ENCODE measurements at places on chromosomes 11 and 22.

DNA sequence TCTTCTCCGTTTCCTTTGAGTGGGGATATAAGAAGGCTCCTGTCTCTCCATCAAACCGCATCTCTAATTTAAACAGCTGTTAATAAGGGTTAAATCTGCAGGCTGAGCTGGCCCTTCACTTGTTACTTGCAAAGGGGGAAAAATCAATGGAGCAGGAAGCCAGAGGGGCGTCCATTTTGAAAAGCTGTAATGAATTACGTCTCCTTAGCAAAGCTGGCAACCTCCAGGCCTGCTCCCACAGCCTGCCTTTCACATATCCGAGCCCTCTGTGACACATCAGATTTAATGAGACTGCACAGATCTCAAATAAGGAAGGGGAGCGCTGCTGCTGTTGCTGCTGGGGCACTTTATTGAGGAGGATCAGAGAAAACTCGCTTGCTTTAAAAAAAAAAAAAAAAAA is 320.8 kb downstream of the BLID start:
- no peak for DNase-seq
- peaks cover 2% of the 10 kb centered on the region for H3K4me1 ChIP-seq
- no peaks in the 10 kb centered on the region for H3K27me3 ChIP-seq
- H3K27ac ChIP-seq, result no peak overlapping the region

DNA sequence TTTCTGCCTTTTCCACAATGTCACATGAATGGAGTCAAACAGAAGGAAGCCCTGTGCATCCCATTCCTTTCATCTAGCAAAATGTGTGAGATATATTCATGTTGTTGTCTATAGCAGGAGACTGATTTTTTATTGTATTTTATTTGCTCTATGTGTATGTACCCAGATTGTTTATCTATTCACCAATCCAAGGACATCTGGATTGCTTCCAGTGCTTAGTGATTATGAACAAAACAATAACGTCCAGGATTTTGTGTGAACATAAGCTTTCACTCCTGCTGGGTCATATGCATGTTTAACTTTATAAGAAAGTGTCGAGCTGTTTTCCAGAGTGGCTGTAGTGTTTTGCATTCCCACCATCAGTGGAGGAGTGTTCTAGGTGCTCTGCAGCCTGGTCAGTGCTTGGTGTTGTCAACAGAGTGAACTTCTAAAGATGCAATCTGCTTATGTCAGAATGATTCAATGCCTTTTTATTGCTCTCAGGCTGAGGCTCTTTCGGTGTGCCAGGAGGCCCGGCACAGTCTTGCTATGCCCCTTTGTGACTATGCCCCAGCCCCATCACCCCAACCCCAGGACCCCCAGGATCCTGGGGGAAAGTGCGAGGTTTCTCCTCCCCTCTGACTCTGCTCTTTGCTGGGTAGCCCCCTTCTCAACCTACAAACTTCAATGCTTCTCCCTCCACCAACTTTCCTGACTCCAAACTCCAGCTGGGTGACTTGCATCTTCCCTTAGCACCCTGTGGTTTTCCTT is 19.9 kb upstream of the SYT13 start:
- no peak for DNase-seq
- peaks cover 51% of the 10 kb centered on the region for H3K27me3 ChIP-seq
- H3K36me3 ChIP-seq, result no peaks in the 10 kb centered on the region
- no peaks in the 10 kb centered on the region for H3K4me1 ChIP-seq
- no peak overlapping the region for H3K4me3 ChIP-seq
- no peak overlapping the region for H3K27ac ChIP-seq

- DNase-seq, result no peak
- no peak overlapping the region for H3K4me3 ChIP-seq
- peak overlapping the region; percentile 80 for H3K27ac ChIP-seq
- peaks cover 95% of the 10 kb centered on the region for H3K36me3 ChIP-seq
Measured at GRCh38 chr11:31798554-31799434, 12.3 kb downstream of the PAX6 start.

- peaks cover 49% of the 10 kb centered on the region for H3K4me1 ChIP-seq
- H3K36me3 ChIP-seq, result peaks cover 8% of the 10 kb centered on the region
- peaks cover 6% of the 10 kb centered on the region for H3K27me3 ChIP-seq
- H3K4me3 ChIP-seq, result peak within 1 kb of the TSS; percentile 90
- no peak within 1 kb of the TSS for H3K27ac ChIP-seq
- no peak for DNase-seq
Measured at GRCh38 chr11:119316729-119317591, at the start of gene MCAM. Gene MCAM, minus strand, starts transcription at chr11:119317130. Its CDS starts 29 bp downstream, at chr11:119317101.

- H3K4me1 ChIP-seq, result no peaks in the 10 kb centered on the region
- no peak overlapping the region for H3K27ac ChIP-seq
- H3K27me3 ChIP-seq, result no peaks in the 10 kb centered on the region
- no peak for DNase-seq
- no peaks in the 10 kb centered on the region for H3K36me3 ChIP-seq
Measured at GRCh38 chr11:70751142-70751734, 352.9 kb downstream of the CTTN start.

- H3K36me3 ChIP-seq, result no peaks in the 10 kb centered on the region
- no peak for DNase-seq
- no peaks in the 10 kb centered on the region for H3K27me3 ChIP-seq
- no peak overlapping the region for H3K27ac ChIP-seq
Measured at GRCh38 chr22:42747701-42748513, 27.2 kb upstream of the A4GALT start.

GRCh38 chr11:47233989-47234668 is 14.5 kb downstream of the ACP2 start:
- H3K4me3 ChIP-seq, result no peak overlapping the region
- no peak for DNase-seq
- no peak overlapping the region for H3K27ac ChIP-seq
- H3K27me3 ChIP-seq, result no peaks in the 10 kb centered on the region
- H3K4me1 ChIP-seq, result peaks cover 2% of the 10 kb centered on the region
- peaks cover 33% of the 10 kb centered on the region for H3K36me3 ChIP-seq

Data from neuronal stem cell (in vitro differentiated cells).